Stimulated activated naive CD8-positive, alpha-beta T cell treated with anti-CD3 and anti-CD28 coated beads, Interleukin-15, amount 100 ng/mL, for 72 hours (primary cell): ENCODE measurements at places on chromosomes 7 and 10.

GRCh38 chr10:119231654-119232053 is 24.3 kb downstream of the GRK5 start:
- DNase-seq: no peak

GRCh38 chr10:50254479-50254878 is 3.2 kb upstream of the ASAH2 start:
- no peak for DNase-seq

DNA sequence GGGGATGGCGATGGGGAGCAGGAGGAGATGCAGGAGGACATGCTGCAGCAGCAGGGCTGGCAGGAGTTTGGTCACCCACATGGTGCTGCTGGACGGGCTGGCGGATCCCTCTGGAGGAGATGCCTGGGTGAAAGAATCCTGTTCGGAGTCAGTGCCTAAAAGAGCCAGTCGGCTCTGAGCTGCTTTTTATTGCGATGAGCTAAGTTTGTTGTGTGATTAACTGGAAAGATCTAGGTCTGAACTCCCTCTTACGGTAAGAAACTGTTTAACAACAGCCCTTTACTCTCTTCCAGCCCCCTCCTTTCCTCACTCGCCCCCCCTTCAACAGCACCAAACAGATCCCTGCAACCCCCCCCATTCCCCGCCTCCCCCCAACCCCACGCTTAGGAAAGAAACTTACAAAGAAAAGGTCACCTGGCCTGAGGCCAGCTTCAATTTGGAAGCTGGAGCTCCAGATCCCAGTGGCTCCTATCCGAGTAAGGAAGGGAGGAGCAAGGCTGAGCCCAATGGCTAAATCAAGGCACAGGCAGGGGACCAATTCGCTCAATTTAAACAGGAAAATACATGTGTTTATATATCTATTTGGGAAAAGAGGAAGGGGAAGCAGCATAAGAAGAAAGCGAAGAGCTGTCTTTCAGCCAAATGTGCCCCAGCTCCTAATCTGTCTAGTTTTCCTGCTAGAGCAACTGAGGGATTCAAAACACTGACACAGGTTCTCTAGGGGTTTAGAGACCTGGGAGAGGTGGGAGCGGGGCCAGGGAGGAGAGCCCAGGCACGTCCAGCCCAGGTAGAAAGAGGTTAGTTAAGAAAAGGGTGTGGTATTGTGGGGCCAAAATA is at the start of gene HGF:
Gene HGF (minus strand): TSS at position 157 of the 837 bp plus-strand sequence. CDS start 76 bp downstream, at position 81.
- DNase-seq: no peak

GRCh38 chr7:124856299-124856888 is 73.2 kb downstream of the POT1 start:
- no peak for DNase-seq

- DNase-seq: no peak
These were observed 20.4 kb upstream of the FIGNL1 start for GRCh38 chr7:50470250-50471163.

GRCh38 chr7:101373812-101374614 is 11.3 kb downstream of the COL26A1 start:
- no peak for DNase-seq

DNA sequence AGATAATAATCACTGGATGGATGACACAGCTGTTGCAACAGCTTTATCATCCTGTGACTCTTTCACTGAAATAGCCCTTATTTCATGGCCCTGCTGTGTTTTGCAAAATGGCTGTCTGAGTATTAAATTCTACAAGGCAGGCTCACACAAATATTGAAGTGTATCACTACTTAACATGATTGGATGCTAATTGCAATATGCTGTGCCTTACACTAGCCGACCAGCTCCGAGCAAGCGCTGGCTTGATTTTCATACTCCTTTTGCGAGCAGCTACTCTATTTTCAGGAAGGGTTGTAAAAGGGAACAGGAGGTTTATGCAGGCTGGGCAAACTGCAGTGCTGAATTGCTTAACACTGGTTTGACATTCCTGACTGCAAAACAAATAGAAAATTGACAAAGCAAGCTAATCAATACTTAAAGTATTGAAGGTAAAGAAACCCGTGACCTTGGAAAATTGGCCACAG is 121.6 kb downstream of the CACNB2 start:
- DNase-seq: no peak

- DNase-seq: no peak
These were observed 41.0 kb upstream of the PSMG3 start for GRCh38 chr7:1610678-1611302.

- DNase-seq: no peak
These were observed 8.2 kb upstream of the ERVW-1 start for GRCh38 chr7:92485974-92486373.
